ENCODE measurements at places on chromosomes 5 and 9.
A peak's percentile ranks its signal among the peaks of the same experiment; 100 is the strongest.

- DNase-seq = no peak
Observed at GRCh38 chr5:177372910-177373309, 11.3 kb upstream of the SLC34A1 start.

DNA sequence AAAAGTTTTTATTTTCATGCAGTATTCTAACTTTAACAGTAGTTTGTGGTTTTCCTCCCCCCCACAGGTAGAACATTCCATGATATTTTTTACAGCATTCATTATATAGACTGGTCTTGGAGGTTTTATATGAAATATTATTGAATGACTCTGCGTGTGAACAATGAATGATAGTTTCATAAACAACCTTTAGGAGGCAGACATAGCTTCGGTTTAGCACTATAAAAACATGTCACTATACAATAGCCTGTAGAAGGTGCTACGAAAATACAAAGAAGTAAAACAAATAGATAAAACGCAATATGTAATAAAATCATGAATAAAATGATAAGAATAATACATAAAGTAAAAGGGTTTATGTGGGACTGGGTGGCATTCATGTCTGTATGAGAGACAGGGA lies 8.5 kb downstream of the KLF4 start:
- peak; percentile 12 for DNase-seq

GRCh38 chr9:115456515-115456914 lies 338.6 kb upstream of the TNC start:
- no peak for DNase-seq

DNA sequence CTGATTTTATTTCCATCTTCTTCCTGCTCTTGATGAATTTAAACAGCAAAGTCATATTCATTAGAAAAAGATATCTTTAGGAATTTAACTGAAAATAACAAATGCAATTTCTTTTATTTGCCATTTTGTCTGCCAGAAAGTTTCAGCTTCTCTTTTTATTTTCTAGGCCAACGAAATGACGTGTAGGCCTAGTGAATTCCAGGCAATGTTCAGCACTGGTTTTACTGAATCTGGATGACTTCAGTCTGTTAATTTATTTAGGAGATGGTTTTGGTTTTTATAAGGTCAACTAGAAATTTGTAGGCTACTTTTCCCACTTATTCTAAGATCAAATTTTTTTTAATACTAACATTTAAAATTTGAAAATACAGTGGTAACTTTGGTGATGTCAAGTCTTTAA lies 129.1 kb upstream of the VCAN start:
- no peak for DNase-seq

- DNase-seq = no peak
Observed at GRCh38 chr9:72574156-72574810, 52.9 kb downstream of the TMC1 start.

- DNase-seq = no peak
Observed at GRCh38 chr5:80466669-80467485, 21.0 kb upstream of the FAM151B start.

DNA sequence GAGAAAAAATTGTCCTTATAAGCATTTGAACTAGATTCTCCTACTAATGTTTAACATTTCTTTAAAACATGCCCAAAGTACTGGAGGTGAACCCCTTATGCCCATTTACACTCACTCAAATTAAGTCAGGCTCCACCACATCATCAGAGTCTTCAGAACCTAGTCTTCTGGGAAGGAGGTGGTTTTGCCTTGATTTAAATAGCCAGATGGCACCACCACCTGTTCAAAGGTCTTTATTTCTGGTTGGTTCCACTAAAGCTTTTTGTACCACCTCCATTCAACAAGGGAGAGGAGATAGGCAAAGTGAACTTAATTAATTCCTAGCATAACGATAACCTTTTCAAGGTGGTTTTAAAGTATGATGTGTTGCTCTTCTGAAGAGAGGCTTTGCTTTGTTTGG lies 189.5 kb downstream of the SLF1 start:
- DNase-seq = no peak

Measured in hematopoietic multipotent progenitor cell treated with erythropoietin and hydrocortisone succinate and interleukin-3 and kit ligand, for 8 days (in vitro differentiated cells).